ENCODE measurements at places on chromosomes 3 and 15.
A peak's percentile ranks its signal among the peaks of the same experiment; 100 is the strongest.

DNA sequence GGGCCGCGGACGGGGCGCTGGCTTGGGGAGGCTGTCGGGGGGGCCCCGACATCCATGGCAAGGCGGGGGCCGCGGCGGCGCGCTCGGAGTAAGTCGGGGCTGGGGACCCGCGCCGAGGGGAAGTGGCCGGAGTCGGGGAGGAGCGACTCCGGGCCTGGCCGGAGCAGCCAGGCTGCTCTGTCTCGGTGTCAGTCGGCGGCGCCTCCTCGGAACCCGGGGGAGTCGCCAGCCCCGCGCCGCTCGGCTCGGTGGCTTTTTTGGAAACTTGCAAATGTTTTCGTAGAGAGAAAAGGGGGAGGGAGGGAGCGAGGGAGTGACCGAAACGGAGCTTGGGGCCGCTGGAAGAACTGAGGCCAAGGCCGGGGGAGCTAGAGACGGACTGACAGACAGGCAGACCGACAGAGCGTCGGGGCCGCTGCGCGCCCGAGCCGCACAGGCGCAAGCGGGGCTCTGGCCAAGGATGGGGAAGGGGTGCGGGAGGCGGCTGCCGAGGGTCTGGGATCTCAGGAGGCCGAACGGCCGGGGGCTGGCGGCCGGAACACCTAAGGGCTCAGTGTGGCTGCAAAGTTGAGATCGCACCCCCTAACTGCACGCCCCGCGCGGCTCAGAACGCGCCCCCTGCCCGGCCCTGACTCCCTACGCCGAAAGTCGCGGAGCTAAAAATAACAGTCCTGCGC is 5.0 kb downstream of the PTH1R start:
- DNase-seq = no peak

- no peak for DNase-seq
Measured at GRCh38 chr15:58546635-58547627, 115.1 kb downstream of the LIPC start.

GRCh38 chr3:126995926-126996512 is 13.1 kb downstream of the PLXNA1 start:
- no peak for DNase-seq

- DNase-seq = no peak
Measured at GRCh38 chr3:158443632-158444031, 127.4 kb upstream of the MLF1 start.

DNA sequence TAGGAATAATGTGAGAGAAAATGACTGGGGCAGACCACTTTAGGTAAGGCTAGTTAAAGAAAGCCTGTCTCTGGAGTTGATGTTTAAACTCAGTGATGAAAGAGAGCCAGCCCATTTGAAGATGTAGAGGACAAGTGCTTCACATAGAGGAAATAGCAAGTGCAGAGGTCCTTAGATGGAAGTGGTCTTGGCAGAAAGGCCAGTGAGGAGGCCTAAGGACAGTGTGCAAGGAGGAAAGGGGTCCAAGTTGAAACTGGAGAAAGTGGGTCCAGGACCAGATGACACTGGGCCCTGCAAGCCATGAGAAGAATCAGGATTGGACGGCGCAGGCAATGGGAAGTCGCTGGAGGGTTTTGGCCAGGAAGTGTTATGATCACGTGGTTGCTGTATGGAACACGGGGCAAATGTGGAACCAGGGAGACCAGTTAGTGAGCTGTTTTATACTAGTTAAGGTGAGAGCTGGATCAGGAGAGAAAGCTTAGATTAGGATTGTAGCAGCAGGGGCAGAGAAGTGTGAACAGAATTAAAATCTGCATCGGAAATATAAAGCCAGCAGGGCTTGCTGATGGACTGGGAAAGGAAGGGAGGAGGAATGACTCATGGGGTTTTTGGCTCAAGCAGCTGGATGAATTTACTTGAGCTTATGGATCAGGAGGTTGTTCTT is 48.0 kb upstream of the SCAANT1 start:
- DNase-seq = peak; percentile 17

- DNase-seq = no peak
Measured at GRCh38 chr15:62914461-62915079, 128.0 kb upstream of the TPM1 start.

- no peak for DNase-seq
Measured at GRCh38 chr3:175094344-175094743, 235.2 kb downstream of the NAALADL2 start.

DNA sequence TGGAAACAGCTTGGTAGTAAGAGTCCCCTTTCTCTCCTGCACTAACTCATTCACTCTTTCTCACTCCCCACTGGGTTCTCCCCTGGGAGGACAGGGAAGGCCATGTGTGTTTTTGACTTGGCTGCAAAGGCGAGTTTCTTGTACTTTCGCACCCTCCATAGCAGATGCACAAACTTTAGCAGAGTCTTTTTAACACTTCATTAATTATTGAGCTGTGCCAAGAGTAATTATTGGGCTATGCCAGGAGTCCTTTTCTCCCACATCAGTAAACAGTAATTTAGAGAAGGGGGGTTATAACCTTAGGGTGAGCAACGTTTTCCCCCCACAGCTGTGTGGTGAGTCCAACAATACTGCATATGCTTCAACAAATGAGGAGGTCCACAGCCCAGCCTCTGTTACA is 224.4 kb upstream of the ATP11B start:
- peak; percentile 82 for DNase-seq

GRCh38 chr3:25033407-25034029 is 394.5 kb upstream of the RARB start:
- DNase-seq = peak; percentile 15

GRCh38 chr3:18438586-18438985 is 13.4 kb upstream of the SATB1 start:
- no peak for DNase-seq

GRCh38 chr15:78811124-78811824 is at the start of gene ADAMTS7:
Gene ADAMTS7 (minus strand): TSS chr15:78811464. CDS start chr15:78811220, 244 bp downstream.
- no peak for DNase-seq

DNA sequence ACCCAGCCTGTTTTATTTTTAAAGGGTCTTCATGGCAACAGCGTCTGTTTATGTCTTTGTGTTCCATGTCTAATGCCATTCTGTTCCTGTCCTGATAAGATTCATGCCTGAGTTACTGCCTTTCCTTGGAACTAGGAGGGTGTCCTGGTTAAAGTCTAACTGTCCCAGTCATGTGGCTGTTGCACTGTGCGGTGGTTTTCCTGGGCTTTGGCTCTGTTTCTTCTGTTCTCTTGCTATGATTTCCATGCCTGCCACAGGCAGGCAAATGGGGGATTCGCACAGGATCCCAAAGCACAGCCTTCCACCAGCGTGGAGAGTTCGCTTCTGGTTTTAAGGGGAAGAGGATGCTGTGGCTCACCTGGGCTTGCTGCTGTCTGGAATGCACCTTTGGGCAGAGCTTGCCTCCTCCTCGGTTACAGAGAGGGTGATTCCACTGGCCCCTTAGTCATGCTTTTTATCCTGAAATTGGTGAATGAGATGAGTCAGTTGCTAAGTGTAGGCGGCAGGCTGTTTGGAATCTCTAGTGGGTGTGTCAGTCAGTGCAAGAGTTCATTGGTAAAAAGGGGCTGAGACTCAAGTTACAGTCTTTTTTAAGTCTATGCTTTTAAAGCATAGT is 86.8 kb downstream of the CCK start:
- DNase-seq = no peak

DNA sequence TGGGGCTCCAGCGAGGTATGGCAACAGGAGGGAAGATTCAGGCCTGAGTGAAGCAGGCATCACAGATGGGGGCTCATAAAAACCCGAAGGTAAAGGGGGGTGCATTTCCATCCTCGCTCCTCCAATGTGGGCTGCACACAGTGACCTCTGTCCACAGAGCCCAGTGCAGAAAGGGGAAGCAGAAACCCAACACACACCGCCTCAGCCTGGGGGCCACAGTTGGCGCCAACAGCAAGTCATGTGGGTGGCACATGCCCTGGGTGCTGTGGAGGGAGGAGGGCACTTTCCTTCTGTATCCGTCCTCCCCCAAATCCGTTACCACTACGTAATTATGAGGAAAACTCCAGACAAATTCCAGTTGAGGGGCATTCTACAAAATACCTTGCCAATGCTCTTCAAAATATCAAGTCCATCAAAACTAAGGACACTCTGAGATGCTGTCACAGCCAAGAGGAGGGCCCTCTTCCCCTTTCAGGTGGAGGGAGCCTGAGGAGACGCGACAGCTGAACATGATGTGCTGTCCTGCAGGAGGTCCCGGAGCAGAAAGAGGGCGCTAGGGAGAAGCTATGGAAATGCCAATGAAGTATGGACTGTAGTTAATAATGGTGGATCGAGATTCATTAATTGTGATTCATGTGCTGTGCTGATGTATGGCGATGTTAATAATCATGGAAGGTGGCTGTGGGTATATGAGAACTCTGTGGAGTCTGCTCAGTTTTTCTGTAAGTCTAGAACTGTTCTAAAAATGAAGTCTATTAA is 16.4 kb downstream of the APBA2 start:
- no peak for DNase-seq

- no peak for DNase-seq
Measured at GRCh38 chr3:19331931-19332330, 183.6 kb downstream of the KCNH8 start.

GRCh38 chr3:52155912-52156311 is 1.7 kb upstream of the POC1A start:
- no peak for DNase-seq

DNA sequence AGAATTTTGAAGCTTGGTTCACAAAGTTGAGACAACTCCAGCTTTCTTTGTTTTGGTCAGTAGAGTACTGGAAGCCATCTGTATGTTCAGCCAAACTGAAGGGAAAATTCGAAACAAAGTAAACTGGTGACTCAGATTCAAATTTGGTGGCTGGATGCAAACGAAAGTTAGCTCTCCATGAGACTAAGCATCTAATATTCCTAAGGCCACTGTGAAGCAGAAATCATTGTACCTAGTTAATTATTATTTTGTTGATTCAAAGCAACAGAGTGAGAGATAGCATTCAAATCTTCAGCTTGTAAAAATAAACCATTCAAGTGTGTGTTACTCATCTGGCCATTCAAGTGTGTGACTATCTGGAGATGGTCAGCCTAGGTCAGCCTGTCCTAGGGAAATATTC is 42.1 kb downstream of the NR2F2 start:
- DNase-seq = no peak

- DNase-seq = no peak
Measured at GRCh38 chr3:58169371-58169770, 41.4 kb downstream of the DNASE1L3 start.

DNA sequence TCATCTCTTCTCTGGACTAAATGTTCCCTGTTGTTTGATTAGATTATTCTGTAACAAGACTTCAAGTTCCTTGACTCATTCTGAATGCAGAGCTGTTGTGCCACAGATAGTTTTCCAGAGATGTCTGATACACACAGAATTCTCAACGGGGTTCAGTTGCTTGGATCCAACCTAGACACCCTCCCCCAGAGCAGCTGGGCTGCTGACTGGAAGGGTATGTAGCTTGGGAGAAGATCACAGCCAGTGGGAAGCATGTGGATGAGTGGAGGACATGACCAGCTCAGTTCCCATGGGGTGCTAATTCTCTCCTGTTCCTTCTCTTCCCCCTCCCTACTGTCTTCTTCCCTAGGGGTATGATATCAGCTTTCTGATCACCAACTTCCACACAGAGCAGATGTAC is 6.6 kb upstream of the TTLL3 start:
- DNase-seq = no peak

- DNase-seq = no peak
Measured at GRCh38 chr3:156811089-156811862, 14.9 kb upstream of the LEKR1 start.

DNA sequence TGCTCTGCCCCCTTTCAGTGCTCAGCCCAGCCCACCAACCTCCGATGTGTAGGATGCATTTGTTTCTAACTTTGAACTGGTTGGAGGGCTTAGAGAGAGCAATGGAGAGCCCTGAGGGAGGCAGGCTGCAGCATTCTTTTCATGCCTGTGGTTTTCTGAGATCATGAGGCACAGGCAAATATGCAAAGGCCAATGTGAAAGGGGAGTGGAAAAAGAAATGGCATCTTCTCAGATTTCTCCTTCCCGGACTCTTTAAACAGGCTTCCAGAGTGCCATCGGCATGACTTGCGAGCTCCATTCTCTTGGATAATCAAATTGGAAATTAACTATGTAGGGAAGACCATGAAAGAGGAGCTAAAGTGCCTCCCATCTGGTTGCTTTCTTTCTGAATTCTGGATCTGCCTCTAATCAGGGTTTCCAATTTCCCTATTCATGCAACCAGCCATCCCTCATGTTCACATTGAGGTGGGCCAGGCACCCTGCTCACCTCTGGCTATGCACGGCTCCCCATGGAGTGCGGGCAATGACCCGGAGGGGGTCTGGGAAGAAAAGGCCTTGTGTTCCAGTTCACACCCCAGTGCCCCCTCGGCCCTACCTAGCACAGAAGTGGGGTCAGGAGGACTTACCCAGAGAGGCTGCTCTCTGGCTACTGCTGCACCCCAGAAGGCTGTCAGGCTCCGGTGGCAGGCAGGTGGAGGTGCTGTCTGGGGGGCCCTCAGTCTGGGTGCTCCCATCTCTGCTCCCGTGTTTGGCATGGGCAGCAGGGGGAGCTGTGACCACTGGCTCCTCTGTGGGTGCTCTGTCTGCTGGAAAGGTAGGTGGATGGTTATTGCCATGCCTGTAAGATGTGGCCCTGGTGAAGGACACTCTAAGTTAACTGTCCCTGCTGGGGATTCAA is 16.1 kb downstream of the AMOTL2 start:
- no peak for DNase-seq

DNA sequence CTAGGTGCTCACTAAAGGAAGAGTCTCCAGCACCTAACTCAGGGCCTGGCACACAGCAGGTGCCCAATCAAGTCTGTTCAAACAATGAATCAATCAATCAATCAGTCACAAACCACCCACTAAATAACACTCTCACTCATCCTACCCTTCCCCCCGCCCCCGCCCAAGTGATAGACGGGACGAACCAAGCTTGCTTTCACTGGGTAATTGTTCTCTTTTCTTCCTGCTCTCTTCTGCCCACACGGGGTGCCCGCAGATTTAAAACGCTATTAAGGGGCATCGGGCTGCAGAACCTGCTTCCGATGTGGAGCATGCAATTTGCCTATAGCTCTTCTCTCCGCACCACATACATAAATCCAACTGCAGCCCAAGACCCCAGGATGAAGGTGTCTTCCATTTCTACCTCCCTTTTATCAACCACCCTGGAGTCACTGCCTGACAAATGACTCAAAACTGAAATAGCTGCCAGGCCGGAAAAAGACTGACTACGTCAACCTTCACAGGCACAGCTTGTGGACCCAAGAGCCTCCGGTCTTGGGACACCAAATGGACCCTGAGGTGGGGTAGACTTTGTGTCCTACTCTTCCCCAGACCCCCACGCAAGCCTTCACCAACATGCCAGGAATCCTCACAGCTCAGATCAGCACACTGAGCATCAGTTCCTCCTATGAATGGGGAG is 1.7 kb downstream of the KLHL25 start:
- no peak for DNase-seq

DNA sequence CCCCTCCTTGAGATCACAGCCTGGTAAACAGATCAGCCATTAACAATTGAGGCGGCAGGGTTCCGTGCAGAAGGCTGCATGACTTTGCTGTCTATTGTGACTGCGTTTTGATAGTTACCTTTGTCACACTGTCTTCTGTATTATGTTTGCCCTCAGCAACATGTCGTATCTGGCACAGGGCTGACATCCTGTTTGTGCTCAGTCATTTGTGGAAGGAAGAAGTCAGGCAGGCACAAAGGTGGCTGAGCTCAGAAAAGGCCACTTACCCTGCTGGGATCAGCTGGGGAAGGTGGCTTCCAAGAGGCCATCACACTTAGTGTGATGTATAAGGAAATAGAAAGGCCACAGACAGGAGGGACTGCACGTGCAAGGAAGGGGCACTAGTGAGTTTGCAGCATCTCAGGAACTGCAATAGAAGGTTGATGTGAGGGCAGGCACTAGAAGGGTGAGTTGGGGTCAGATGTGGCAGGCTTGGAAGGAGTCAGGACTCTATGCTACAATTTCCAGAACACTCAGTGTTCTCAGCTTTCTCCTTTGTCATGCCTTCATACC is 13.4 kb downstream of the PML start:
- no peak for DNase-seq

- DNase-seq = no peak
Measured at GRCh38 chr3:172918165-172918564, 167.6 kb downstream of the ECT2 start.

All from NCI-H446 treated with DMSO at 0.1 percent for 48 hours (cell line).